ENCODE measurements at places on chromosomes 13 and 19.

DNA sequence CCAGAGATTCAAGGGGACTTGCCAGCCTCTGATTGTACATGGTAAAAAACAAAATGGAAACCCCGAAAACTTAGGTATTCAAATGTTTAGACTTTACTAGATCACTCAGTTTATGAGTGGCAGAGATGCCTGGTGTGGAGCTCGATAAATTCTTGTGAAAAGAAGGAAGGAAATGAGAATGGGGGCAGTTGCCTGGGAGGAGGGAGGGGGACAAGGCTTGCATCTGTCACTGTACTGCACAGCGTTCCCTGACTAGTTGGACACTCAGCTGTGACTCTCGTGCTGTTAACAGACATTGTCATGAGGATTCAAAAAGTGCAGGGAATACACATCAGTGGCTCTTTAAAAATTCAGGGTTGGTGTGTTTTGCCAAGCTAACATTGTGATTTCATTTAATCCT lies 232.9 kb downstream of the ZIC5 start:
- DNase-seq: no peak

DNA sequence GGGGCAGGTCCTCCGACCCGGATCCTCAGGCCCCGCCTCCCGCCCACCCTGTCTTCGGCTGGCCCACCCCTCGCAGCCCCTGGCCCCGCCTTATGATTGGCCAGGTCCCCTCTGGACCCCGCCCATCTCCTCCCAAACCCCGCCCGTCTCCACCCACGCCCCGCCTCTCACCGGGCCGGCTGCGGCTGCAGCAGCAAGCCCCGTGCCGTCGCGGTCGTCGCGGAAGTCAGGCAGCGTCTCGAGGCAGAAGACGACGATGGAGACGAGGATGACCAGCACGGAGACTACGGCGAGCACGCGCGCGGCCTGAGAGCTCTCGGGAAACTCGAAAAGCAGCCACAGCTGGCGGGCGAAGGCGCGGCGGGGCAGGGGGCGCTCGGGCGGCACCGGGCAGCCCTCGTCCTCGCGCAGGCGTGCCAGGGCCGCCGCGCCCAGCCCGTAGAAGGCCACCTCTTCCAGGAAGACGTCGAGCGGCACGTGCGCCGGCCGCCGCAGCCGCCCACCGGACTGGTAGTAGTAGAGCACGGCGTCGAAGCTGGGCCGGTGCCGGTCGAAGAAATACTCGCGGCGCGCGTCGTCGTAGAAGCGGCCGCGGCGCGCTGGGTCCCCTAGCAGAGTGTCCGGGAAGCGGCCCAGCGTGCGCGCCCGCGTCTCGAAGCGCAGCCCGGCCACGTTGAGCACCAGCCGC lies 495 bp downstream of the KCNA7 start:
- DNase-seq: no peak

DNA sequence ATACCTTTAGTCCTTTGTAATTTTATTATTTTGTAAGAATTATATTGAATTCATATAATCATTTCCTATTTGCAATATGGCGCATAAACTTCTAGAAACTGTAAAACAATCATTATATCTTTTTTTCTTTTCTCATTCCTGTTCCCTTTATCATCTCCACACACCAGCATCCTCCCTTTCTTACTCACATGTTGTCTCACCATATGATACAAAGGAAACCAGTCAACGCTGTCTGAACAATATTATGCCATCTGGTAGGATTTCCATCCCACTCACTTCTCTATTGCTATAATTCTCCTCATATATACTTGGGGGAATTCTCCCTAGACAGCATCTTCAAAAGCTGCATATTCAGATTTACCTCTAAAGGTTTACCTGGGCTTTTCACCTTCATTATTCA lies 389.8 kb downstream of the NDFIP2 start:
- DNase-seq: no peak

DNA sequence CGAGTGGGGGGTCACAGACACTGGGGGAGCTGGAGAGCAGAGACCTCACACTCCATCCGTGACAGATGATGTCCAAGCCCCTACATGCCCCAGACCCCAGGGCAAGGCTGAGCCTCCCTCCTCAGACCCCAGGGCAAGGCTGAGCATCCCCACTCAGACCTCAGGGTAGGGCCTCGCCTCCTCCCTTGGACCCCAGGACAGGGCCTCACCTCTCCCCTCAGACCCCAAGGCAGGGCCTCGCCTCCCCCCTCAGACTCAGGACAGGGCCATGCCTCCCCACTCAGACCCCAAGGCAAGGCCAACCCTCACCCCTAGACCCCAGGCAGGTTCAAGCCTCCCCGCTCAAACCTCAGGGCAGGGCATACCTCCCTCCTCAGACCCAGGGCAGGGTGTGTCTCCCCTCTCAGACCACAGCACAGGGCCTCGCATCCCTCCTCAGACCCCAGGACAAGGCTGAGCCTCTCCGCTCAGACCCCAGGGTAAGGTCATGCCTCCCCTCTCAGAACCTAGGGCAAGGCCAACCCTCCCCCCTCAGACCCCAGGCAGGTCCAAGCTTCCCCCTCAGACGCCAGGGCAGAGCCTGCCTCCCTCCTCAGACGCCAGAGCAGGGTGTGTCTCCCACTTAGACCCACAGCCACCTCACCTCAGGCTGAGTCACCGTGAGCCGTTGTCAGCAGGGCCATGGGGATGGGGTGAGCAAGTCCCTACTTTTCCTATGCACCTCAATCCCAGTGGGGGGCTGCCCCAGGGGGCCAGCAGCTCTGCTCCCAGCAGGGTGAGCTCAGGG lies 1.7 kb upstream of the S1PR4 start:
- DNase-seq: peak; percentile 88

DNA sequence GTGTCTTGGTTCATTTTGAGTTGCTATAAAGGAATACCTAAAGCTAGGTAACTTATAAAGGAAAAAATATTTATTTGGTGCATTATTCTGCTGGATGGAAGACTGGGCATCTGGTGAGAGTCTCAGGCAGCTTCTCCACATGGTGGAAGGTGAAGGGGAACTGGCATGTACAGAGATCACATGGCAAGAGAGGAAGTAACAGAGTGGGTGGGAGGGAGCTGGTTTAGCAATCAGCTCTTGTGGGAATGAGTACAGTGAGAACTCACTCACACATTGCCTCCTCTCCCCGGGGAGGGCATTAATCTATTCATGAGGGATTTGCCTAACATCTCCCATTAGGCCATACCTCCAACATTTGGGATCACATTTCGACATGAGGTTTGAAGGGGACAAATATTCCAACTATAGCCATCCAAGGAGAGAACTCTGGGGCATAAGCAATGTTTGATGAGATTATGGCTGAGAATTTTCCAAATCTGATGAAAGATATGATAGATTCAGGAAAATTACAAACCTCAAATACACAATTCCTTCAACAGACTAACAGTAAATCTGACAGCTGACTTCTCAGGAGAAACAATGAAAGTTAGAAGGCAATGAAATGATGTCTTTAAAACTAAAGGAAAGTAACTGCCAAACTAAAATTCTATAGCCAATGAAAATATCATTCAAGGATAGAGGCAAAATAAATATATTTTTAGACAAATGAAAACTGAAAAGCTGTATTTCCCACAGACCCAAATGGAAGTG lies 52.5 kb downstream of the MTUS2 start:
- DNase-seq: no peak

GRCh38 chr13:112441779-112442310 lies 65.7 kb downstream of the SPACA7 start:
- no peak for DNase-seq

- no peak for DNase-seq
Measured at GRCh38 chr19:35902870-35903475, 644 bp downstream of the HCST start.

DNA sequence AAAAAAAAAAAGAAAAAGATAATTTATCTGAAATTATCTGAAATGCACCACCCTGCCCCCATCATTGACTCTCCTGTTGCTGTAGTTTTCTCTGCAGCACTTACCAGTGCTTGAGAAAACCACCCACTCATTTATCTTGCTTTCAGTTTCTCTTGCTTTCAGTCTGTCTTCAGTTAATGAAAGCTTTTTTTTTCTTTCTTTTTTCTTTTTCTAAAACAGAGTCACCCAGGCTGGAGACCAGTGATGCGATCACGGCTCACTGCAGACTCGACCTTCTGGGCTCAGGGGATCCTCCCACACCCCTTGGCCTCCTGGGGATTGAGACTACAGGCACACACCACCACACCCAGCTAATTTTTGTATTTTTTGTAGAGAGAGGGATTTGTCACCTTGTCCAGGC lies 4.3 kb upstream of the ACP5 start:
- DNase-seq: peak; percentile 53

DNA sequence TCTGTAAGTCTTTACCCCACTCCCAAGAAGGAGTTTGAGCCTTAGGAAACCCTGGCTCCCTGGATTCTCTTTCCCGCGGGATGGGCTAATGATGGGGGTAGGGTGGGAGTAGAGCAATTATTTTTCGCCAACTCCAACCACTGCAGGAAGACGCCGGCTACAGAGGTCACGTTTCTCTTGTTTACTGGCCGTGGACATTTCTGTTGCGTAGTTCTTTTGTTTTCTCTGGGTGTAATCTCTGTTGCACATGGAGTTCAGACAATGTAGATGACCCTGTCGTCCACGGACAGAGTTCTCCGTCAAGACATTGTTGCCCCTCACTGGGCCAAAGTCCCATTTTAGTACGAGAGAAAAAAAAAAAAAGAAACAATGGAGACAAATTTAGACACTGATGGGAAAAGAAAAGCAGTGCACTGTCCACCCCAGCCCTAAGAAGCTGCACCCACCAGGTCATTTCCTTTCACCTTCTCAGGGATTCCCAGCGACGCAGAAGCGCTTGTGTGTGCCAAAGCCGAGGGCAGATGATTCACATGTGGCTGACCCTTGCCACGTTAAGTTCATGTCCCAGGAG lies 133.9 kb upstream of the ARGLU1 start:
- no peak for DNase-seq

- DNase-seq: peak; percentile 2
Measured at GRCh38 chr13:25085125-25085742, 10.7 kb upstream of the PABPC3 start.

- no peak for DNase-seq
Measured at GRCh38 chr13:112714376-112715174, 24.7 kb downstream of the ATP11A start.

- DNase-seq: peak; percentile 88
Measured at GRCh38 chr19:33080761-33081681, at the start of gene GPATCH1. GPATCH1 (plus strand) TSS chr19:33081181; CDS start chr19:33081194, 13 bp downstream.

DNA sequence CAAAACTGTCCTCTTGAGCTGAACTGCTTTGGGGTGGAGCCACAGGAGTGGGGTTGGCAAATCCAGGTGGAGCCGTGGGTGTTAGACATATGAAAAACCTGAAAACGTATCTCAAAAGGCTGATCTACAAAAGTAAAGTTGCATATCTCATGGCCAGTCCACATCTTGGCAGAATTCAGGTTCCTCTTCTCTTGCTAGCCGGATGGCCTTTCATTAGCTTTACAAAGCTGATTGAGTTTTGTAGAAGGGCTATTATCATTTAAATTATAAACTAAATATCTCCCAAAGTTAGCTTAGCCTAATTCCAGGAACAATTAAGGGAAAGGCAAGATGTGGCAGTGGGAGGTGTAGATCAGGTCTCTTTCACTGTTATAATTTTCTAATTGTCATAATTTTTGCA lies 1427.7 kb downstream of the EFNB2 start:
- no peak for DNase-seq

GRCh38 chr19:33831825-33832224 lies 35.2 kb downstream of the KCTD15 start:
- DNase-seq: no peak

All from CD4-positive, alpha-beta T cell treated with Interleukin-2 at 100 ng/mL for 4 hours (primary cell).